HFF-Myc (cell line): ENCODE measurements at places on chromosomes 11 and 22.

DNA sequence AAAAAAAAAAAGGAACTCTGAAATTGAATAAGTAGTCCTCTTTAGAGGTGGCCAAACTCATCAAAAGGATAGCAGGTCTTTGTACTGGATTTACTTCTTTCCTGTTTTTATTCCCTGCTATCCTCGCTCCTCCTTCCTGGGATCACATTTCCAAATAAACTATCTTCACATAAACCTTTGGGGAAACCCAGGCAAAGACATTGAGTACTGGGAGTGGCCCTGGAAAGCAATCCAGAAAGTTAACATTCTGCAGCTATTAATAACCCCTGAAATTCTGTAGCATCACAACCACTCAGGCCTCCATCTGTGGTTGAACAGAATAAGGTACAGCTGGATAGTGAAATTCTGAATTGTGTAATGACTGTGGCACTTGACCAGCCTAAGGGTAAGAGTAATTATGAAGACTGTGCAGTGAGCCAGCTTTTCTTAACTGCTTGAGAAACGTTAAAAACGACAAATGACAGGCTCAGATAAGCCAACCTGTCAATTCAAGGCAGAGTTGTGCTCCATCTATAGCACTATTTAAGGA, 58.8 kb downstream of the ISX start:
- no peak for DNase-seq

DNA sequence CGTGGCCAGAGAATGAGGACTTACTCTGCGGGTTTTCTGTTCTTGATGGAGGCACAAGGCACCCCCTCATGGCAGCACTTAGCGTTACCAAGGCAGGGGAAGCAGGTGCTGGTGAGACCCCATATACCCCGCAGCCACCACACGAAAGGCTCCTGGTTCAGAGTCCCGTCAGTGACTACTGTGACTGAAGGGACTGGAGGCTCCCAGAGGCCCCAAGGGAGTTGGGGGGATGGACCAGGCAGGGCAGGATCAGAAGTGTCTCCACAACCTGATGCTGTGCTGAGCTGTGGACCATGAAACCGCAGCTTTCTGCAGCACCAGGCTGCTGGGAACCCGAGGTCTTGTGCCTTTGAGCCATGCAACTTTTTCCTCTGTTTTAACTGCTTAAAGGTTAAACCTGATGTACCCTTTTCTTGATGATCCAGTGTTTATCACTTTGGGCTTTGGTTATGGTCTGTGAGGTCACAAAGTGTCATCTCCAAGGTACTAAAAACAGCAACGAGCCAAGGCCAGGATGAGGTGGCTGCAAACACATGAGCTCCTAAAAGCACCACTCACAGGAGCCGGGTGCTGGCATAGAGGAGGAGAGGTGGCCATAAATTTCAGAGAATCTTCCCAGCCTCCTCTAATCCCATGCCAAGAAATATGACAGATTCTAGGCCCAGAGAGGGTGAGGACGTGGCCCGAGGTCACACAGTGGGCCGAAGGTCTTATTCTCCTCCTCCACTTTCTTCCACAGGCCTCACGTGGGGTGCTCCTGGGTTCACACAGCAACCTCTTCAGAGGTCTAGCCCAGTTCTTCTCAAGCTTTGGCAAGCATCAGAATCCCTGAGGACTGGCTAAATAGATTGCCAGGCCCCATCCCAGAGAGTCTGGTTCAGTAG, 4.2 kb upstream of the LRRC32 start:
- no peak for DNase-seq

DNA sequence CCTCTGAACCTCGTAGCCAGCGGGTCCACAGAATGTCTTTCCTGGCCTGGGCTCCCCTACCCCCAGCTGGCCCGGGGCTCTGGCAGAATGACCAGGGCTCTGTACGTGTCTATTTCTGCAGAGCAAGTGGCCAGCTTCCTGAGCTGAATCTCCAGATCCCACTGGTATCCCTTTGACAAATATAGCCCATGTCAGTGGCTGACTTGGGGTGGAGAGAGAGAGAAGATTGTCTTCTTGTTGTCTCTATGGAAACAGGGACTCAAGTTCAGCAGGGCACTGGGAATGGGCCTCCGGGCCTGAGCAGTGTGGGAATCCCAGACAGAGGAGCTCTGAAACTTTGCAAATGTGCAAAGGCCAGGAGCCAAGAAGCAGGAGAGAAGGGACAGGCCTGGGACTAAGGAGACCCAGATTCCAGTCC, 33.9 kb downstream of the ANO1 start:
- no peak for DNase-seq

DNA sequence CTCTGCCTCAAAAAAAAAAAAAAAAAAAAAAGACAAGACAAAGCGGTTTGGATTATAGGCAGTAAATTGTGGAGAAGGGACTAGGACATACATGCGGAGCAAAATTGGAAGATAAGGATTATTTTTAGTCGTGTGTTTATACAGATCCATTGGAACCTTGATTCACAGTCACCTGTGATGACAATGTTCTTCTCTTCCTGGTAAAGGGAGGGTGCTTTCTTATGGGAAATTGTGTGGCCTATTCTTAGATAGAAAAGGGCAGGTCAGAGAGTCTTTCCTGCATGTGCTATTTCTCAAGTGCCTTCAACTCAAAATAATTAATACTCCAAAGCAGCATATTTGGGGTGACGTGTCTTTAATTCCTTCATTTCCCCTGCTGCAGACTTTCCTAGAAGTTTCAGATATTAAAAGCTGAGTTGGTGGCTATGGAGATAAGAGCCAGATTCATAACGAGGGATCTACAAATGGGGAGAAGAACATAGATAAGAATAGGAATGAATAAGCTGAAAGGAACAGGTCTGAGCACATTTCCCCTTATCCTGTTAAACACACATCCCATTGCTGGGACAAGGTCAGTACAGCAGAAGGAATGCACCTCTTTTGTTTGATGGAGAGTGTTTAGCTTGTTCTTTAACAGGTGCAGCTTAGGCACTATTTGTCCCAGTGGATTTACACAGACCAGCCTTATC, 22.5 kb downstream of the GSTT2B start:
- DNase-seq, result no peak

- DNase-seq, result no peak
Measured at GRCh38 chr22:49449377-49449776, 378.3 kb downstream of the BRD1 start.

- no peak for DNase-seq
Measured at GRCh38 chr11:106021181-106021966, 666 bp downstream of the MSANTD4 start.

GRCh38 chr22:16831257-16831656, 6.0 kb upstream of the XKR3 start:
- DNase-seq, result no peak

GRCh38 chr11:15045891-15046290, 27.5 kb upstream of the CALCB start:
- no peak for DNase-seq

DNA sequence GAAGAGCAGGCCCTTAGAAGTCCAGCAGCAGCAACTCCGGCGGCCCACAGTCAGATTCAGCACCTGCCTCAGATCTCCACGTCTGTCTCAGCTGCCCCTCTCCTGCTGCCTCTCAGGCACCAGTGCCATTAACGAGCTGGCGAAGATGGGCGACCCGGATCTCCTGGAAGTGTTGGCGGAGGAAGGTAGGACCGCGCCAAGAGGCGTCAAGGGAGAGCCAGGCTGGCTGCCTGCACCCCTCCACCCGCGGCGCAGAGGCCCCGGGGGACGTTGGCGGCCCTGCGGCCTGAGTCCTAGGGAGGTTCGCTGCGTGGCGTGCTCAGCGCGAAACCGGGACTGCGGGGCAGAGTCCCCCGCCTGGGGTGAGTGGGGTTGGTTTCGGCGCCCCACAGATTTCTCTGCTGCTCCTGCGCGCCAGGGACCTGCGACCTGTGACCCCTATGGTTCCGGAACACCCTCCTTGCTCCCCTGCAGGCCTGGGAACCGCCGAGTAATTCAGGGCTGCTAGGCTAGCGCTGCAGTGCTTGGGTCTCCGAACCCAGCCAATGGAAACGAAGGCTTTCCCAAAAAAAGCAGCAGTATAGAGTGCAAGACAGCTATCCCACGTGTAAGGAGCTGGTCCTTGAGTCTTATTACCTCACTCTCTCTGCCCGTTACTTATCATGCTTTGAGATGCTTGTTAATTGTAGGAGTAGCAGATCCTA, 615 bp downstream of the ANO5 start:
- DNase-seq, result no peak

DNA sequence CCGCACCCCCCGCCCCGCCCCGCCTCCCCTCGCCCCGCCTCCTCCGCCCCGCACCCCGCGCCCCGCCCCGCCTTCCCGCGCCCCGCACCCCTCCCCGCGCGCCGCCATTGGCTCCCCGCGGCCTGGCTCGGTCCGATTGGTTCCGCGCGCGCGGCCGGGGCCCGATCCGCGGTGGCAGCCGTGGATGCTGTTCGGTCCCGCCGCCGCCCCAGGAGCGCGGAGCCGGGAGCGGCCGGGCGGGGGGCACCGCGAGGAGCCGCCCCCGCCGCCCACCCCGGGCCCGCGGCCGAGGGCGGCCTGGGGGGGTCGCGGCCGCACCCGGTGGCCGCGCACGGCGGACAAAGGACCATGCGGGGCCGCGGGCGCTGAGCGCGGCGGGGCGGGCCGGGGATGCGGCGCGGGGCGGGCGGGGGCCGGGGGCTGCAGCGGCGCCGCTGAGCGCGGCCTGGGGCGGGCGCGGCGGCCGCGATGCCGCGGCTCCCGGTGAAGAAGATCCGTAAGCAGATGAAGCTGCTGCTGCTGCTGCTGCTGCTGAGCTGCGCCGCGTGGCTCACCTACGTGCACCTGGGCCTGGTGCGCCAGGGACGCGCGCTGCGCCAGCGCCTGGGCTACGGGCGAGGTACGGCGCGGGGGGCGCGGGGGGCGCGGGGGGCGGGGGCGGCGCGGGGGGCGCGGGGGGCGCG, at the start of gene B4GALNT4:
TSS of gene B4GALNT4 (plus strand) at position 164 of the 683 bp plus-strand sequence. CDS start at position 469, 305 bp downstream.
- DNase-seq, result no peak

- peak; percentile 78 for DNase-seq
Measured at GRCh38 chr11:10454878-10455631, at the start of gene AMPD3. AMPD3 (plus strand) TSS chr11:10455264; CDS start chr11:10461520, 6,256 bp downstream.

DNA sequence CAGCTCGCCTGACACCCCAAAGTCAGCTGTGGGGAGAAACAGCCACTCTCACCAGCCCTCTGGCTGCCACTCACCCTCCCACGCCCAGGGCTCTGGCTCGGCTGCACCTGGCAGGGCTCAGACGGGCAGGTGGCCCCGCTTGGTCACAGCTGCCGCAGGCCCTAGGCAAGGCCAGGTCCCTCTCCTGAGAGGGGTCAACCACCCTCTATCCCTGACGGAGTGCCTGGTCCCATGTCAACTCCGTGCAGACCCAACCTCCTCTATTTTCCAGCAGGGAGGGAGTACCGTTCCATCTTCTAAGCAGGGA, 1.9 kb downstream of the MAP4K2 start:
- no peak for DNase-seq

DNA sequence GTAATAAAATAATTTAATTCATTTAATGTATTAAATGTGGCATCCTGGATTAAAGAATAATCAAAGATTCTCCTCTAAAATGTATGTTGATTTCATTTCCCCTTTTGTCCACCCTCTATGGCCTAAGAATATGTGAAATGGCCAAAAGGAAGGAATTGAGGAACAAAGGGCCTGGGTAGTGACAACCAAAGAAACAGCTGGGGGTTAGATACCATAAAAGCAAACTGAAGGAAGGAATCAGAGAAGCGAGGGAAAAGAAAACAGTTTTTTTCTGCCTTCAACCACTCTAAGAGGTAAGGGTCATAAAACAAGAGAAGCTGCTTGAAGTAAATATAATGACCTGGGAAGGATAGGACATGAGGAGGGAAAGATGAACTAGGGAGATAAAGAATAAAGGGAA, 139.3 kb downstream of the FAM76B start:
- no peak for DNase-seq

DNA sequence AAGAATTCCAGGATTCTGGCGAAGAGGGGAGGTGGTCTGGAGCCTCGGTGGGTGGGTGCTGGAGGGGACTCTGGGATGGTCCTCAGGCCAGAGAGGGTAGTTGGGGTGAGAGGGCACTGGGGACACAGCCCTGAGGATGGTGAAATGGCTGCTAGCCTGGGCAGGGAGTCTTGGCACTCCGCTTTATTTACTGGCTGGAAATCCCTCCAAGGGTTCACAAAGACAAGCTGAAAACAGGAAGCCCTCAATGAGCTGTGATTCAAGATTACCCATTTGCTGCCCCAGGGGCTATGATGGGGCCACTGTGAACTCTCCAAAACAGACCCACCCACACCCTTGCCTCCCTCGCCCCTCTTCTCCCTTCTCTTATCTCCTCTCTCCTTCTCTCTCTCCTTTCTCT, 71.9 kb downstream of the FBXO7 start:
- DNase-seq, result no peak

- no peak for DNase-seq
Measured at GRCh38 chr22:50702261-50702671, 29.6 kb downstream of the SHANK3 start.

- DNase-seq, result no peak
Measured at GRCh38 chr11:79066456-79067351, 374.1 kb downstream of the TENM4 start.
